ENCODE measurements at places on chromosomes 1 and 21. TPM values are rescaled to one million over a fixed set of nuclear protein-coding genes. Genes with fewer than 3 reads are reported as not detected.

GRCh38 chr1:183588827-183589226, 1.4 kb downstream of the NCF2 start:
- DNase-seq = no peak

The CXADR gene
- polyA plus RNA-seq = 0.75 TPM

GRCh38 chr1:40218333-40218732, 29.4 kb upstream of the TMCO2 start:
- DNase-seq = no peak

DNA sequence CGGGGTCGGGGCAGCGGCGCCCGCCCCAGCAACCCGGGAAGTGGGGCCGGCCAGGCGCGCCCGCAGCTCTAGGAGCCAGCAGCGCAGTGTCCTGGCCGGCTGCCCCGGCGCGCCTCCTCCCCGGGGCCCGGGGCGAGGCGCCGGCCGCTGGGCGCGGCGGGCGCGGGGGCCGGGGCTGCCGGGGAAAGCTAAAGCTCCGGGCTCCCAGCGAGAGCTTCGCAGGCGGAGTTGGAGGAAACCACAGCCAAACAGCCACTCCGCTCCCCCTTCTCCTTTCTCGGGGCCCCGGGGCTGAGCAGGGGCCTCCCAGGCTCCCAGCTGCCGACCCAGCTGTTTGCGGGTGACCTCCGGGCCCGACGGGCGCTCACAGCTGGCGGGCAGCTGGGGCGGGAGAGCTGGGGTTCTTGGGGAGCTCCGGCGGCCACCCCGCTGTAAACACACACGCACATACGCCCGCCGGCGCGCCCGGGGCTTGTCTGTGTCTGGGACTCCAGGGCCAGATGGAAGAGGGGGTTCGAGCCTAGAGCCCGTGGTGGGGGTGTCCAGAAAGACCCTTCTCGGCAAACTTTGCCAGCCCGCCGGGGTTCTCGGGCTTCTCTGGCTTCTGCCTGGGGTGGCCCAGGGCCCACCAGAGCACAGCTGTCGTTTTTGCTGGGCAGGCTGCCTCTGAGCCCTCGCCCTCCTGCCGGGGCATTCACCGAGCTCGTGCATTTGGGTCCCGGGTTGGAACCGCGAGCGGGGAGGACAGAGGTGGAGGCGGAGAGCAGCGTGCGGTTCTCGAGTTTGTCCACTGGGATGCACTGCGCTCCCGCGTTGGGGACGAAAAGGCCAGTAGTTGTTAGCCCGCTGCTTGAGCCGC, 1.5 kb downstream of the AJAP1 start:
- peak; percentile 90 for DNase-seq

- DNase-seq = no peak
Observed at GRCh38 chr1:34739613-34740012, 15.2 kb upstream of the GJB5 start.

- peak; percentile 66 for DNase-seq
Observed at GRCh38 chr1:32989160-32990050, 24.8 kb upstream of the RNF19B start.
